ENCODE measurements at places on chromosomes 4 and X.

DNA sequence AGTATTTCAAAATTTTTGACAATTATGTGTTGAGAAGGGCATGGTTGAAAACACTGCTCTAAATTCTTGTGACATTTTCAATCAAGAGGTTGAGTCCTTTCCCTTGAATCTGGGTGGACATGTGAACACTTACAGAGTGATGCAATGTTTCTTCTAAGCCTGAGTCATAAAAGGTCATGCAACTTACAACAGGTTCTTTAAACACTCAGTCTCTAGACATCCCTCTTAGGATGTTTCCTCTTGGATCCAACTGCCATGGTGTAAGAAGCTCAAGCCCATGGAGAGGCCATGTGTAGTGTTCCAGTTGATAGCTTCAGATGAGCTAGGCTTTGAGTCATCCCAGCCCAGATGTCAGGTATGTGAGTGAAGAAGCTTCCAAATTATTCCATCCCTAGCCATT is 232.2 kb upstream of the MAOA start:
- no peak for DNase-seq

- DNase-seq = no peak
Measured at GRCh38 chrX:153578889-153579288, 20.1 kb downstream of the CCNQ start.

DNA sequence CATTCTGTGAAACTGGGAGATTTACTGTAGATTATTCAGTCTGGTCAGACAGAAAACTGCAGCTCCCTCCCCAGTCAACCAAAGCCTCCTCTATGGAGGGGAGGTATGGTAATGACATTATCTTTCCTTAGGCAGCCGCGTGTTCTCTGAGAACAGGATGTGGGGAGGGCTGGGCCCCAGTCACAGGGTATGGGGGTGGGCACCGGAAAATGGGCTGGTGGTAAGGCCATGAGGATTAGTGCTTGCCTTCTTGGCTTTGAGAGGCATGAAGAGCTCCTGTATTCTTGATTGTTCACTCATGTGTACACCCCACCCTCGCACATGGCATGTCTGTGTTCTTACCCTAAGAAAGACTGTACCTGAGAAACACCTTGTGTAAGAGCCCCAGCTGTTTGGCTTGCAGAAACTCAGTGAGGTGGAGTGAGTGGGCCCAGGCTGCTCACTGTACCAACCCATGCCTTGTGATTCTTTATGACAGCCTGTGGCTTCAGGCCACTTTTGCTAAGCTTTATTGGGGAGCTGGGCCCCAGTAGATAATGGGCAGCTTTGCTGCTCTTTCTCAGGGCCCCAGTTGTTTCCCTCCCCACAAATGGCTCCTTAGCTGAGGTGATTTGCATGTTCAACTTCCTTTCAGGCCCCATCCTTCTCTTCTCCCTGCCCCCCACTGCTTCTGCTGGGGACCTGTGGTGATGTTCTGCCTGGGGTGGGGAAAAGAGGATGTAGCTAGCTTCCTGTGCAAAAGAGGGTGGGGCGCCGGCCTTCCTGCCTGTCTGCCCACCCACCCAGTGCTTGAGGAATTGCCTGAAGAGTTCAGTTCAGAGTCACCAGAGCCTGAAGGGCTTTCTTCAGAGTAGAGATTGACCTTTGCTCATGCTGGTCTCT is 30.7 kb downstream of the MSN start:
- peak; percentile 79 for DNase-seq

- peak; percentile 24 for DNase-seq
Measured at GRCh38 chrX:72381439-72382201, 75.9 kb upstream of the CITED1 start.

DNA sequence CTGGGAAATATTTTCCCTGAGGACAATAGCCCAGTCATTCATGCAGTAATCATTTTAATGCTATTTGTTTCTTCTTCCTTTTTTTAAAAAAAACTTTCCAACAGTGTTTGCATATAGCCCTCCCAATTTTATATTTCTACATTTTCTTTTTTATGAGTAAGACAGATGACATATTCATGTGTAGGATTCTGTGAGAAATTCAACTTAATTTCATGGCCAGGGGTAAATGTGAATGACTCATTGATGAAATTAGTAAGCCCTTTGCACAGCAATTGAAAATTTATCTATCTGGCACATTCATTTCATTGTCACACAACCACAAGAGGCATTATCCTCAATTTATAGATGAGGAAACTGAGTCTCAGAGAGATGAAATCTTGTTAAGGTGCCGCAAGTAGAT is 13.7 kb upstream of the SMIM20 start:
- peak; percentile 31 for DNase-seq

DNA sequence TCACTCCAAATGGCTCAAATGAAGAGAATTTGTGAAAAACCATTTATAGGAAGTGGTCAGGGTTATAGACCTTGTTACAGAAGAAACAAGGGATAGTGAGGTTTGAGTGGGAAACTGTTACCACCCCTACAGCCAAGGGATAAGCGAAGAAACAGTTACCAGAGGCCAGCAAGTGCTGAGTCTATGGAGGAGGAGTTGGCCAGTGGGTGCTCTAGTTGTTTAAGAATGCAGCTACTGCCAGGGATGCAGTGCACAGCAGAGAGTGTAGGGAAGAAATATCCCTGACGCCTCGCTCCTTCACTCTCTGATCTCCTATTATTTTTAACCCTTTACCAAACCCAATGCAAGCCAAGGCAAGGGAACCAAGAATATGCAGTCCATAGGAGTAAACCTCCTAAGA is 15.2 kb upstream of the SYTL4 start:
- DNase-seq = no peak

DNA sequence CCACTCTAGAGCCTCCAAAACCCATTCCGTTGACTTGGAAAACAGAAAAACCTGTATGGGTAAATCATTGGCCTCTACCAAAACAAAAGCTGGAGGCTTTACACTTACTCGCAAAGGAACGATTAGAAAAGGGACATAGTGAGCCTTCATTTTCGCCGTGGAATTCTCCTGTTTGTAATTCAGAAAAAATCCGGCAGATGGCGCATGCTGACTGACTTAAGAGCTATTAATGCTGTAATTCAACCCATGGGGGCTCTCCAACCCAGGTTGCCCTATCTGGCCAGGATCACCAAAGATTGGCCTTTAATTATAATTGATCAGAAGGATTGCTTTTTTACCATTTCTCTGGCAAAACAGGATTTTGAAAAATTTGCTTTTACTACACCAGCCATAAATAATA is 60.8 kb downstream of the ZNF732 start:
- peak; percentile 64 for DNase-seq

- no peak for DNase-seq
Measured at GRCh38 chrX:134369576-134369975, 90.4 kb upstream of the HPRT1 start.

DNA sequence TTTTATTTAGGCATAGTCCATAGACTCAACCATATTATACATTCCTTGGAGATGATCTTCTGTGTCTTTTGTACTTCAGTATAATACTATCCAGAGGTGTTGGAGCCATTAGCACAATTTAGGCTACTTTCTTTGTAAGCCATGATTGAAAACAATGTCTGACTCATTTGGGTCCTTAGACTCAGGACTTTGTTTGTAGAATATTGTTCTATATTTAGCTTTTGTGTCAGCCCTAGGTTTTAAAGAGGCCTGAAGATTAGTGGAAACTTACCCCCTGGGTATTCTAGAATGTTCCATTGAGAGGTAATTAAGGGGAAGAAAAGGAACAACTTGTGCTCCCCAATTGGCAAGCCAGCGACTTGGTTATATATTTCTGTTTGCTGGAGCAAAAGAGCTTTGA is 145.2 kb upstream of the SCML1 start:
- no peak for DNase-seq

DNA sequence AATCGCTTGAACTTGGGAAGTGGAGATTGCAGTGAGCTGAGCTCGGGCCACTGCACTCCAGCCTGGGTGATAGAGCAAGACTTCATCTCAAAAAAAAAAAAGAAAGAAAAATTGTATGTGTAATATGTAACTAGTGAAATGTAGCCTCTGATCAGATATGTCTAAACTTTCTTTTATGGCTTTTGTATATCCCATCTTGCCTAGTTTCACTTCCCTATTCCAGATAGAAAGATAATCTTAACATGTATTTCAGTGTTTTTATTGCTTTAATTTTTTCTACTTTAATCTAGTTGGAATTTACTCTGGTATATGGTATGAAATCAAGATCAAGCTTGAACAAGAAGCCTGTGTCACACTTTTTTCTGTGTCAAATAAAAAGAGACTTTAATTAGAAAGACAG is 1.9 kb upstream of the ZNF41 start:
- DNase-seq = peak; percentile 49

DNA sequence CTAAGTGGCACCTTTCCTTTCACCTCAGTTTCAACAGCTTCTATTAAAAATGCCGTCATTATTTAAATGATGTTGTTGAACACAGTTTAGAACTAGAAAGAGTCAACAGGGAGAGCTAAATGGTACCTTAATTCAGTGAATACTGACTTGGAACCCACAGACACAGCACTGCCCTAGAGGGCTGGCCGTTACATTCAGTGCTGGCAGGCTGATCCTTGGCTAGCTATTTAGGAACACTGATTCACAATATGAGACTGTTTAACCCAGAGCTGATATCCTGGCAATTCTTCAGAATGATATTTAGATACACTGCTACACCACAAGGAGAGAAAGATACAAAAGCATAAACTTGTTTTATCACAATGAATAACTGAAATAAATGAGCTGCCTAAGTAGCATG is 12.7 kb upstream of the NAAA start:
- no peak for DNase-seq
